ENCODE measurements at places on chromosomes 4 and X.

GRCh38 chr4:36399762-36400353 is 118.4 kb downstream of the DTHD1 start:
- peak; percentile 52 for DNase-seq

GRCh38 chr4:109861271-109861670 is 13.4 kb downstream of the LRIT3 start:
- DNase-seq: no peak

DNA sequence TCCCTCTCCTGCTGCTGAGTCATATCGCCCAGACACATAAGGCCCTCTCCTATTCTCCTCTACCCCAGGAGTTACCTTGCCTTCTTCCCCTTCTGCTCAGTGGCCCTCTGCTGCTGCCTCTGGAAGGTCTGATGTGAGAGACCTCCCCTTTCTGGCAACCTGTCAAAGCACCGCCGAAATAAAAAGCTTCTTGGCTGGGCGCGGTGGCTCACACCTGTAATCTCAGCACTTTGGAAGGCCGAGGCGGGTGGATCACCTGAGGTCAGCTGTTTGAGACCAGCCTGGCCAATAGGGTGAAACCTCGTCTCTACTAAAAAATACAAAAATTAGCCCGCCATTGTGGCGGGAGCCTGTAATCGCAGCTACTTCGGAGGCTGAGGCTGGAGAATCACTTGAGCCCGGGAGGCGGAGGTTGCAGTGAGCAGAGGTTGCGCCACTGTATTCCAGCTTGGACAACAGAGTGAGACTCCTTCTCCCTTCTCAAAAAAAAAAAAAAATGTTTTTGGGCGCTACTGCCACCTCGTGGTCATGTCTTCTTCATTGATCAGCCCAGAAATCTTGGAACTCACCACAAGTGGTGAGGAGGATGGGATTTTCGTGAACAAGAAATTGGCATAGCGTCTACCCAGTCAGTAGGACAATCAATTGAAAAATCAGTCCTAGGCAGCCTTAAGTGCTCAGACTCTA is 8.6 kb upstream of the ZXDA start:
- DNase-seq: peak; percentile 43

GRCh38 chr4:186778134-186778533 is 54.5 kb upstream of the FAT1 start:
- no peak for DNase-seq

GRCh38 chr4:154368060-154368459 is 123.5 kb downstream of the DCHS2 start:
- no peak for DNase-seq

DNA sequence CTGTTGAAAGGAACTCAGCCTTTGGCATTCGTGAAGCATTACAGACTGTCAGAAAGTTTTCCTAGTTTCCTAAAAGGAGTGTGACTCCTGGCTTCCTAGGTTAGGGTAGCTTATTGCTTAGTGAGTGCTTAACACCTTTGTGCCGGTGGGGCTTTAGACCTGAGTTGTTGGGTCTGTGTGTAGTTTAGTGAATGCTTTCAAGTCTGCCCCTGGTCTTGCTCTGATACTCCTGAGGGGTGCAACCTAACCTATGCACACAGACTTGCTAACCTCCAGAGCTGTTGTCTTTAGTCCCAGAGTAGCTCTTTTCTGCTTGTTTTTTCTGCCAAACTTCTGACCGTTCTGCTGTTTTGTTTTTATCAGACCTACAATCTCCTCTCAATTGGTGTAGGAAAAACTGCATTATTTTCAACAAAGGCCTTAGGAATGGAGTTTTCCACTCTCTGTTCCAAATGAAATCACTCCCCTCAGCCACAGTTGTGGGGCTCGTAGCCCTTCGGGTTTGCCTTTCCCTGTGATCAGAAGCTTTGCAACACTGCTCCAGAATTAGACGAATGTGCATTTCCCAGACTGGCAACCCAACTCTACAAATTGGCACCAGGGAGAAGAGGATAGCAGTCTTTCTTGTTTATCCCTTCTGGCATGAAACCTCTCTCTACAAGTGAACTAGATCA is 1399.1 kb upstream of the PCDH7 start:
- DNase-seq: no peak

DNA sequence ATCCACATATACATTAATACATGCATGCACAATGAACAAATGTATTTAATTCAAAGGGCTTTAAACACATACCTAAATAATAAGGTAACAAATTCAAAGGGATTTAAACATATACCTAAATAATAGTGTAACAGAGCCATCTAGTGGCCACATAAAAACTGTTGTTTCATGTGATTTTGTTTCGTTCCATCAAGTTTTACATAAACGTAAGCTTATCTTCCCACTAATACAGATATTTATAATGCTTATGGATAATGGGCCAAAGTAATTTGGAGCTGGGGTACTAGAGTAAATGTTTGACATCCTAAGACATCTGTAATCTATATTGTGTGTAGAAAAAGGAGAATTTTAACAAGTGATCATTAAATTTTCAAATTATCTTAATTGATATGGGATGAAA is 82.3 kb downstream of the PRSS12 start:
- no peak for DNase-seq

DNA sequence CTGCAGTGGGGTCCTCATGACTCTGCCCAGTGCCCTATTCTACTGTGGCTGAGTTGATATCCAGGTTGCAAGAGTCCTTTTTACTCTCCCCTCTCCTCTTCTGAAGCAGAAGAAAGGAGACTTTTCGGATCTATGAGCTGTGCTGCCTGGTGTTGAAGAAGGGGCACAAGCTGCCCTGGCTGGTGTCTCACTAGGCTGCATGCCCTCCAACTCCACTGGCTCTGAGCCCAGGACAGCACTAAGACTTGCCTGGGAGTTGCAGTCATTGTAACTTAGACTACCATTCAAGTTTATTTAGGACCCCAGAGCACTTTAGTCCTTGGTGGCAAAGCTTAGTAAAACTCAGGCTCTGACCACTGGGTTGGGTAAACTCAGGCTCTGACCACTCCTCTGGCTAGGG is 89.4 kb downstream of the GABRB1 start:
- no peak for DNase-seq

DNA sequence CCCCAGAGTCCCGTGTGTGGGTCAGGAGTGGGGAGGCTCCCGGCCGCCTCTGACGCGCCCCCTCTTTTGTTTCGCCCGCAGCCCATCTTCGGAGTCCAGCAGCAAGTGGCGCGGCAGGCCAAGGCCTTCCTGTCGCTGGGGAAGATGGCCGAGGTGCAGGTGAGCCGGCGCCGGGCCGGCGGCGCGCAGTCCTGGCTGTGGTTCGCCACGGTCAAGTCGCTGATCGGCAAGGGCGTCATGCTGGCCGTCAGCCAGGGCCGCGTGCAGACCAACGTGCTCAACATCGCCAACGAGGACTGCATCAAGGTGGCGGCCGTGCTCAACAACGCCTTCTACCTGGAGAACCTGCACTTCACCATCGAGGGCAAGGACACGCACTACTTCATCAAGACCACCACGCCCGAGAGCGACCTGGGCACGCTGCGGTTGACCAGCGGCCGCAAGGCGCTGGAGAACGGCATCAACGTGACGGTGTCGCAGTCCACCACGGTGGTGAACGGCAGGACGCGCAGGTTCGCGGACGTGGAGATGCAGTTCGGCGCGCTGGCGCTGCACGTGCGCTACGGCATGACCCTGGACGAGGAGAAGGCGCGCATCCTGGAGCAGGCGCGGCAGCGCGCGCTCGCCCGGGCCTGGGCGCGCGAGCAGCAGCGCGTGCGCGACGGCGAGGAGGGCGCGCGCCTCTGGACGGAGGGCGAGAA is 117.5 kb downstream of the DCTD start:
- no peak for DNase-seq

DNA sequence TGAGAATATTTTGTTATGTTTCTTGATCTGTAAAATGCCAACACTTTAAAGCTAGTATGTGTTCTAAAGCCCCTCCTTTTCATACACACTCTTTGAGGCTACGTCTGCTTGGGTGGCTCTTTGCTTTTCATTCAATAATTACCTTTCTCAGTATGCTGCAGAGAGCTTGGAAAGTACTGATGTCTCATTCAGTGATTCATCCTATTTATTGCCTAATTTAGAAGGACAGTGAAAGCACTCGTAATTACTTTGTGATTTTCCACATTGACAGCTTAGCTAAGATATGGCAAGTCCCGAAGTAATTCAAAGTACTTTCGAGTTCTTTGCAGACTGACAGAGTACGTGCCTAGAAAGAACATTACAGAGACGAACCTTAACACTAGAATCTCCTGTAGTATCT is 57.2 kb downstream of the BMP15 start:
- no peak for DNase-seq

- no peak for DNase-seq
These were observed 33.1 kb upstream of the CYP4V2 start for GRCh38 chr4:186158021-186158813.

DNA sequence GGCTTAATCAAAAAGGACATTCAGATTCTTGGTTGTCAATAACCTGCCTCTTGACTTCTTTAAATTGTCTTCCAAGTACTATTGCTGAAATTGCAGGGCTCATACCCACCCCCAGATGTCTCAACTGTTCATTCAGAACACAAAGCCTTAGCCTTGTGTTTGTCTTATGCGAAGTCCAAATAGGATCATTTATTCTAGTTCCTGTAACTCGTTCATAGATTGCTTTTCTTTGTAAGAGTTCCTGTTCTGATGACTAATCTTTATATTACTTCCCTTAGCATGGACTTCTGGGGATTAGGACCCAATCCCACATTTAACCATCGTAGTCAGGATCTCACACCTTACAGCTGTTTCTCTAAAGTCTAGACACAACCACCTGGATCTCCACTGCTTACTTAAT is 226.0 kb downstream of the VEGFC start:
- no peak for DNase-seq

- no peak for DNase-seq
These were observed 17.0 kb downstream of the LAMP2 start for GRCh38 chrX:120452131-120452530.

GRCh38 chrX:11703855-11704254 is 38.1 kb upstream of the ARHGAP6 start:
- DNase-seq: no peak

DNA sequence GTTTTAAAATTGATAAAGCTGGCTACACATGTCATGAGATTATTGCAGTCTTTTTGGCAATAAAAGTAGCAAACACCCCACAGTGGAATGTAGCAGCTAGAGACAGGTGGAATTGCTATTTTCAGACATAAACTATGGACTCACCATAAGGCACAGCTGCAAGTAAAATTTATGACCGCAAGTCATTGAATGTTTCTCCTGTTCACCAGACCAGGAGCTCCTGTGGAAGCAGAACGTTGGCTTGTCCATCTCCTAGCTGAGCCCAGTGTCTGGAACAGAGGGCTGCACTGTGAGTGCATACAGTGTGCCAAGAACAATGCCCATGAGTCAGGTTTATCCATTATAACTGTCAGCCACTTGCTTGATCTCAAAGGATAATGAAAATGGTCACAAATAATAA is 538.2 kb downstream of the INPP4B start:
- DNase-seq: no peak

DNA sequence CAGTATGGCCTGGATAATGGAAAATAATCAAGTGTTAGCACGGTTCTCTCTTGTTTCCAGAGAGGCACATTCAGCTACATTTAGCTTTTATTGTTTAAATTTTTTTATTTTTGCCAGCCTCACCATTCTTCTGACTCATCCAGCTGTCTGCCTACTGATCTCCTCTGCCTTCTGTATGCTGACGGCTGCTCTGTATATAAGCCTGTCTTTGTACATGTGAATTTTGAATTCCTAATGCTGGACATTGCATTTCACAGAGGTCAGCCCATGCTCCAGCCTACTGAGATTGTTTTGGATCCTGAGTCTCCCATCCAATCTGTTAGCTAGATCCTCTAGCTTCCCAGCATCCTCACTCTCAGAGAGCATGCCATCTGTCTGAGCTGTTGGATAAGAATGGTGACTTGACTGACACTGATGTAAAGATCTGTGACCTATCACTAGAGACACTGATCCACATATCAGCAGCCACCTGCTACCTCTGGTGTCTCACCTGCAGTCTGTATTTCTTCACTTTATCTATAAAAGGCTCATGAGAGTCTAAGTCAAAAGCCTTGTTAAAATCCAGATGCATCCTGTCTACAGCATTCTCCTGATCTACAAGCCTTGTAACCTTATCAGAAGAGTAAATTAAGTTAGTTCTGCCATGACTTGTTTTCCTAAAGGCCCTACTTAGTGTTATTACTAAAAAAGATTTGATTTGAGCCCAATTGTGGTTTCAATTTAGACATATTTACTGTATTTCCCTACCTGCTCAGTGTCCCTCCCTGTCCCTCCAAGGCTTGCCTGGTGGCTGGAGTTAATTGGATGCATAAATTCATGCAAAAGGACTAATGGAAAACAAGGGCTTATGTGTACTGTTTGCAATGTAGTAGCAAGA is 25.6 kb upstream of the ARHGAP36 start:
- no peak for DNase-seq

DNA sequence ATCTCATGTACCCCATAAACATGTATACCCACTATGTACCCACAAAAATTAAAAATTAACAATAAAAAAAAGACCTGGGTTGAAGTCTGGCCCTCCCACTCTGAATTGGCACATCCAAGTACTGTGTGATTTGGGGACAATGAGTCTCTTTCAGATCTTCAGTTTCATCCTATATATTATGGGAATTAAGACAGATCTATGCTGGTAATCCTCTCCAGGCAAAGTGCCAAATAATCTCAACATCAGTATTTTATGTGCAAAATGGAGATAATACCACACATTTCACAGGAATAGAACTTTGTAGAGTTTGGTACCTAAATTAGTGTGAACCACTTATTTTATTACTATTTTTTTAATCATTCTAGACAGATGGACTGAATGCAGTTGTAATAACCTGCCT is 11.0 kb upstream of the SCD5 start:
- DNase-seq: no peak

DNA sequence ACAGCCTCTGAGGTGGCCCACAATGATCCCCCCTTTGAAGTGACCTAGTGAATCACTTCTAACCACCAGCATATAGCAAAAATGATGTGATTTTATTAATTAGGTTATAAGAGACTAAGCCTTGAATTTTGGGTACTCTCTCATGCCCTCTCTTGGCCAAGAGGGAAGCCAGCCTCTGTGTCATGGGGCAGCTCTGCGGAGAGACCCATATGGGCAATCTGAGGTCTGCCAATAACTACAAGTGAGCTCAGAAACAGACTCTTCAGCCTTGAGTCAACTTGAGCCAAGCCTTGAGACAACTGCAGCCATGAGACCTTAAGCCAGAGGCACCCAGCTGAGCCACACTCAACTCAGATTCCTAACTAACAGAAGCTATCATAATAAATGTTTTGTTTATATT is 45.7 kb downstream of the MANBA start:
- DNase-seq: no peak

- DNase-seq: no peak
These were observed 75.4 kb downstream of the AR start for GRCh38 chrX:67619253-67619652.

DNA sequence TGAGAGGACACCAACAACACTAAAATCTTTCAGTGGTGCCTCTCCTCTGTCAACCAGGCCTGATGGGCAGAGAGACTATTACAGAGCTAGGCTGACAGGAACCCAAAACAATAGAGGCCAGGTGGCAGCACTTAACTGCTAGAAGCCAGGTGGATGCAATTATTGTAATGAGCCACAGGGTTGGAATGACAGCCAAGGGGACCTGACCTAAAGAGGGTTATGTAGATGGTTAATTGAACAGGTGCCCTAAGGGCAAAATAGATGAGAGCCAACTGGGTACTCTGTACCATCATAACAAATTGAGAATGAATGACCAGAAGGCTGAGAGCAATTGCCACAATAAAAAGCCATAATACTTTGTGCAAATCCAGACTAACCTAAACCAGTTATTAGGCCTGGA is 24.7 kb upstream of the FRAS1 start:
- DNase-seq: no peak
